ENCODE measurements at places on chromosomes 6 and 20.

- DNase-seq: no peak
These were observed 23.8 kb downstream of the TBC1D32 start for GRCh38 chr6:121310495-121310894.

DNA sequence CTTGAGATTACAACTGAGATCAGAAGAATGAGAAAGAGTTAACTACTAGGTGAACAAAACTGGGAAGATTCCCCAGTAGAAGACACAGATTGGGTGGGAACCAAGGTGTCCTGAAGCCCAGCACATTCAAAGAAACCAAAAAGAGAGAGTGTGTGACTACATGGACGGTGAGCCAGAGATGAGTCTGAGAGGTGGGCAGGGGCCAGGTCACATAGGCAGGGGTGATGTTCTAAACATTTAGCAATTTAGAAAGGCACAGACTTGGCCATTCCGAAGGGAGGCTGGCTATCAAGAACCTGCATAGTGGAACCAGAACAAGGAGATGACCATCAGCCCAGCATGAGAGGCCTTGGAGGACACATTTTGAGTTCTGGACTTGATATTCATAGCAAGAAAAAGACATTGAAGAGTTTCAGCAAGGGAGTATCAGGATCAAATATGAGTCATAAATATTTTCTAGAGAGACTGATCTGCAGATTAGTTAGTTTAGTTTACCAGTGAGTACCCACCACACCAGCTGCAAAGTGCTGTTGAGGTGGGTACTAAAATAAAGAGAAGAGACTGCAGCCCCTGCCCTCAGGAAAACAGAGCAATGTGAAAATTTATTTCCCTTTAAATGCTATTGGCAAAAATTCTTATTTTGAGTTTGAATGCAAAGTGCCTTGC, 340.5 kb upstream of the PRDM1 start:
- no peak for DNase-seq

- no peak for DNase-seq
These were observed 114.4 kb upstream of the COL21A1 start for GRCh38 chr6:56361812-56362211.

DNA sequence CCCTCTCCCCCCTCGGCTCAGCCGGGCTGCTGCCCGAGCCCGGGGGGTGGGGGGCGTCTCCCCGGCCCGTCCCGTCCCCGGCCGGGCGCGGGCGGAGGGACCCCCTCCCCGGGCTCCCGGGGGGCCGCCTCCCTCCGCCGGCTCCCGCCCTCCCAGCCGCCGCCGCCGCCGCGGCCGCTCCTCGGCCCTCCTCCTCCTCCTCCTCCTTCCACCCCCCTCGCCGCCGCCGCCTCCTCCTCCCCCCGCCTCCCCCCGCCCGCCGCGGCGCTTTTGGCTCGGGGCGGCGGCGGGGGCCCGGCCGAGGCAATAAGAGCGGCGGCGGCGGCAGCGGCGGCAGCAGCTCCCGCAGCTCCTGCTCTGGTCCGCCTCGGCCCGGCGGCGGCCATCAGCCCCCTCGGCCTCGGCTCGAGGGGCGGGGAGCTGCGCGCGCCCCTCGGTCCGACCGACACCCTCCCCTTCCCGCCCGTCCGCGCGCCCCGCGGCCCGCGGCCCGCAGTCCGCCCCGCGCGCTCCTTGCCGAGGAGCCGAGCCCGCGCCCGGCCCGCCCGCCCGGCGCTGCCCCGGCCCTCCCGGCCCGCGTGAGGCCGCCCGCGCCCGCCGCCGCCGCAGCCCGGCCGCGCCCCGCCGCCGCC, 38.7 kb downstream of the GNAS start:
- peak; percentile 89 for DNase-seq

DNA sequence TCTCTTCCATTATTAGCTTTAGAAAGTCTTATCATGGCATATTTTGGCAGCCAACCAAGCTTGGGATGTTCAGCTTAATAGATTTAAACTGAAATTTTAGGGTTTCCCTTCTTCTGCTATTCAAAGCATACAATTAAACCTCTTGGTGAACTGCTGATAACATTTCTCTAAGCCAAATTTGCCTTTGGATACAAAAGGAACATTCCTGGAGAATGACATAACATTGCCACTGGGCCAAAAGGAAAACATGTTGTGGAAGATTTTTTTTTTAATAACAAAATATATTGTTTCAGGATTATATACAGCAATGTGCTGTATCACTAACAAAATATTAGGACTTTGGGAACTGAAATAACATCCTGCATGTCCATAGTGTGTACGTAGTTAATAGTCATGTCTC, 215.1 kb upstream of the TBX18 start:
- DNase-seq: no peak

DNA sequence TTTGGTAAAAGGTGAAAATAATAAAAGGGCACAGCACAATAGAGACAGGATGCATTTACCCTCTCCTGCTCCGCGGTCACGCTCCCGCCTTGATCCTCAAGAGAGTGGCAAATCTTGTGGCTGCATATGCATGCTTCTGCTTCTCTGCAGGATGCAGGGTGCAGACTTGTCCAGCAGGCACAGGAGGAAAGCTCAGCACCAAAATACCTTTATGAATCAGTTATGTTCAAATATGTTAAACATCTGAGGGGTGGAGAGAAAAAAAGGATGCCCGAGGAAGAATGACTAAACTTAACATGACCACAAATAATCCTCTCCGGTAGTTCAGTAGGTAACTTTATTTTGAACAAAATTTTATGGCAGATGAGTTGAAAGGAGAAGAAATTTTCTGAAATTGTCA, 366.1 kb upstream of the SOX4 start:
- no peak for DNase-seq

- DNase-seq: no peak
These were observed 214.4 kb downstream of the EYA2 start for GRCh38 chr20:47108994-47109393.

DNA sequence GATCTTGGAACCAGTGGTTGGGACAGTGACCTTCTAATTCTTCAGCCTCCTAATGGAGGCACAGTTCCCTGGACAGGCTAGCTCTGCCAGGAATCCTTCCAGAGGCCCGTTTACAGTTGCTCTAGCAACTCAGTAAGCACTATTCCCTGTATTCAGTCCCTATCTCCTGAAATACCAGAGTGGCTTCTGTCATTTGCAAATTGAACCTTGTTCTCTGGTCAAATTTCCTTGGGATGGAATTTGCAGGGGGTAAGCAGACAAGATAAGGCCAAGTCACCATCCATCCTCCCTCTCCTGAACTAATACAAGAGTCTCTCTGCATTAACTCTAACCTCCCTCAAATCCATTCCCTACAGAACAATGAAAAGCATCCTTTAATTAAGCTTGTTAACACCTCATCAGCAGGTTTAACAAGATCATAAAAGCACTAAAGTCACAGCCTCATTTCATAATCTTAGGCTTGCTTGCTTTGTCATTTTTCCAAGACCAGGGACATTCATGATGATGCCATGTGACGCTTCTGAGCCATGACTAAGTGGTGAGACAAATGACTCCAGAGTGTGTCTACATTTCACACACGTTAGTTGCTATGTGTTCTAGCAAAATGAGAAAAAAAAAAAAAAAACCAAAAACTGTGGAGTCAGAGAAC, 37.1 kb downstream of the SLC22A23 start:
- peak; percentile 0 for DNase-seq

- no peak for DNase-seq
These were observed 15.2 kb upstream of the TOX2 start for GRCh38 chr20:43899274-43900120.

- no peak for DNase-seq
These were observed 45.5 kb upstream of the CCR6 start for GRCh38 chr6:167077241-167077932.

GRCh38 chr20:36491901-36492617, 49.3 kb upstream of the MYL9 start:
- DNase-seq: no peak

DNA sequence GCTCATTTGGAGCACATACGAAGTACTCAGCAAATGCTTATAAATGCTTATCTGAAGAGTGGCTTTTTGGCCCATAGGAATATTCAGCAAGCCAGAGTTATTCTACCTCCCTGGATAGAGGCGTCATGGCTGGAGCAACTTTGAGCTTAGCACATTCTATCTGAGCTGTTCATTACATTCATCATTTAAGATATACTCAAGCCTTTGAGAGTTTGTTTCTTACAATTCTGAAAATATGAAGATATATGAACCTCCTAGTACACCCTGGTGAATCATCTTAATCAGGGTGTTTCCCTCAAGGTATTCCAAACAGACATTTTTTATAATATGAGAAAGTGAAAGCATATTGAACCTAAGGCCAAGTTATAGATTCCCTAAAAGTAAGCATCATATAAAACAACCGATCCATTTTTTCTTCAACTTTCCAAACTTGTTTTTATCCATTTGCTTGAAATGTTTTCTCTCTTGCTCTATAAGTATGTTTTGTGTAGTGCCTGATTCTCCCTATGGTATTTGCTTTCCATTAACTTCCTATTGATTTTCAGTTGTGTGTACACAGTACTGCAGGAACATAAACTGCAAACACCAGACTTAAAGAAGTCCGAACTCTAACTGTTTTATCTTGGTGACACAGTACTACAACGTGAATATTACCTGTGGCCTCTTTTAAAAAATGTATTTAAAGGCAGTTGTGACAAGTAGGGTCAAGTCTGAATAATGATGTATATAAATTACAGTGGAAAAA, 139.7 kb upstream of the PTPRK start:
- no peak for DNase-seq

DNA sequence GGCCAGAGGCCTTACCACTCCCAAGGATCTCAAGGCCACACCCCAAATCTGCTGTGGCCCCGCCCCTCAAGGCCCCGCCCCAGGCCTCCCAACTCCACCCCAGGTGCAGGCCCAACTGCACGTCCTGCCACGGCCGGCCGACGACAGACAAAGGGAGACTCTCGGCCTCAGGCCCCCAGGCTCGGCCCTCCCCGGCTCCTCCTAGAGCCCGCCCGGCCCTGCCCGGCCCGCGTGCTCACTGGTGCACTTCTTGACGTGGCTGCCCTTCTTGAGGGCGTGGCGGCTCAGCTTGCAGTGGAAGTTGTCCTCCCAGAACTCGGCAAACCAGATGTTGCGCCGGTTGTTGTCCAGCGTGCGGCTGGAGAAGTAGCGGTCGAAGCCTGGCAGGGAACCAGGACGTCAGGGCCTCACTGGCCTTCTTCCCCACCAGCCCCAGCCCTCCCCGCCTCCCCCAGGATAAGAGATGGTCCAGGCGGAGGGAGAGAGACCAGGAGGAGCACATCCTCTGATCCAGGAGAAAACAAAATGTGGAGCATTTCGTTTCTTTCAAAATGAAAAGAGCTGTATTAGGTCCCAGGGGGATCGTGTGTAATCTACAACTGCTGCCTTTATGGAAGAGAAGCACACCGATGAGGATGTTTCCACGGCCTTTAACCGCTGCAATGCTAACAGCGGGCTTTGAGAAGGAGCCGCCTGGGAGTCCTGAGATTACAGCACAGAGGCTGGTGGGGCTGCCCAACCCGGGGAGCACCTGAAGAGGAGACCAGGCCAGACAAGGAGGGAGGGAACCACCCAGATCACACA, 89.4 kb downstream of the GRM4 start:
- DNase-seq: no peak

- DNase-seq: peak; percentile 14
These were observed 280.5 kb upstream of the MMS22L start for GRCh38 chr6:97563529-97563928.

DNA sequence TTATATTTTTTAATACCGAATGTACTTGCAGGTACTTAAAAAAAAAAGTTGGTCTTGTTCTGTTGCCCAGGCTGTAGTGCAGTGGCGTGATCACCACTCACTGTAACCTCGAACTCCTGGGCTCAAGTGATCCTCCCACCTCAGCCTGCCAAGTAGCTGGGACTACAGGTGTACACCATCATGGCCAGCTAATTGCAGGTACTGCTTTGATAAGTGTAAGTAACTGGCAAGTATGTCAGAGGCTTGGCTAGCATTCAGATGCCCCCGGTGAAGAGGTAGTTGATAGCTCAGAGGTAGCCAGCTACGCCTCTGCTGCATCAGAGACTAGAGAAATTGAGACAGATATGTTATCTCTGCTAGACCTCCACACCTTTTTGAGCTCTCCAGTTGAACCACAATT, 40.5 kb downstream of the BTBD9 start:
- no peak for DNase-seq

DNA sequence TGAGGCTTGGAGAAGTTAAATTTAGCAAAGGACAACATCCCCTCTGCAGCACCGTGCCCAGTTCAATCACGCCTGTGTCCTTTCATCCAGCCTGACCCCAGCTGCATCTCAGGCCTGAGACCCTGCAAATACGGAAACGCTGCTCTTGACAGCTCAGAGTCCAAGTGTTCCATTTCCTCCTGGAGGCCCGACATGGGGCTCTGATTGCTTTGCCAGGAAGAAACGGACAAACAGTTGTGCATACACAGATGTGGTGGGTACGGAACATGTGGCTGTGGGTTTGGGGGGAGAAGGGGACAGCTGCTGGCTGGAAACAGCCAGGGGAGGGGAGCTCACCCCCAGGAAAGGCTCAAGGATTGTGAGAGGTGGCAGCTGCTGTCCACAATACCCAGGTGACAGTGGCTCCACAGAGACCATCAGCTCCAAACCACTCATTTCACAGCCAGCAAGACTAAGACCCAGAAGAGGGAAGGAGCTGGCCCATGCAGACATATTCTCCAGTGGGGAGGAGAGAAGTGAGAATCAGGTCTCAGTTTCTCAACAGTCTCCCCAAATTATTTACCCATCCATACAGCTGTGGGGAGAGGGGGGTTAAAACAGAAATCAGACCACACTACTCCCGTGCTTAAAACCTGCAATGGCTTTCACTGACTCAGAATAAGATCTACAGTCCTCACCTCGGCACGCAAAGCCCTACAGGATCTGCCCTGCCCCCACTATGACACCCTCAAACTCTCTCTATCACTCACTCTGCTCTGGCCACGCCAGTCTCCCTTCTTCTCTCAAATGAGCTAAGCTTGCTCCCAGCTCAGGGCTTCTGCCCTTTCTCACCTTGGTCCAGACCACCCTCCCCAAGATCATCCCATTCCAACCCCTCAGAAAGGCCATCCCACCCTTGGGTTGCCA, 89.1 kb downstream of the PREX1 start:
- DNase-seq: no peak

GRCh38 chr20:15682690-15683089, 890.6 kb downstream of the KIF16B start:
- DNase-seq: no peak

- DNase-seq: no peak
These were observed at the start of gene SYCP2 for GRCh38 chr20:59933296-59933848. TSS of gene SYCP2 (minus strand) at chr20:59933637. CDS start at chr20:59922413, 11,224 bp downstream.

GRCh38 chr20:53642196-53643030, 48.8 kb upstream of the ZNF217 start:
- no peak for DNase-seq

DNA sequence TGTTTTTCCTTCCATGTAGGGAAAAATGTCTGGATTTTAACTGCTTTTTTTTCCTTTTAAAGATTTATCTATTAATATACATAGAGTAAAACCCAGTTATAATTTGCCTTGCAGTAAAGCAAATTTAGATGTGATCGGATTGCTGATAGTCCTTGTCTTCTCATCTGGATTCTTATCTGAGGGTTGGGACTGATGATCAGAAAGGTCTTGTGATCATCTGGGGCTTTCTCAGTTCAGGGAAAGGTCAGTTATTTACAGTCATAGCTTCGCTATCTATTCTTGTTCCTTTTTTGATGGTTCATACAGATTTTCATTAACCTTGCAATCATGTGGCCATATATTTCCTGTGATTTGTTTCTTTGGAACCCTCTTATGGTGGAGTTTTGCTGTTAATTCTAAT, 63.8 kb upstream of the CLDN20 start:
- no peak for DNase-seq
